Stimulated activated CD4-positive, alpha-beta T cell treated with anti-CD3 and anti-CD28 coated beads, Interleukin-2, amount 100 ng/mL, for 24 hours (primary cell): ENCODE measurements at places on chromosomes 2 and 18.

GRCh38 chr2:36173760-36174404 is 181.7 kb upstream of the CRIM1 start:
- DNase-seq, result no peak

GRCh38 chr2:9714630-9715214 is 83.9 kb upstream of the YWHAQ start:
- no peak for DNase-seq

GRCh38 chr2:204321910-204322751 is 223.1 kb upstream of the PARD3B start:
- no peak for DNase-seq

GRCh38 chr2:3078684-3079083 is 298.9 kb downstream of the EIPR1 start:
- no peak for DNase-seq

DNA sequence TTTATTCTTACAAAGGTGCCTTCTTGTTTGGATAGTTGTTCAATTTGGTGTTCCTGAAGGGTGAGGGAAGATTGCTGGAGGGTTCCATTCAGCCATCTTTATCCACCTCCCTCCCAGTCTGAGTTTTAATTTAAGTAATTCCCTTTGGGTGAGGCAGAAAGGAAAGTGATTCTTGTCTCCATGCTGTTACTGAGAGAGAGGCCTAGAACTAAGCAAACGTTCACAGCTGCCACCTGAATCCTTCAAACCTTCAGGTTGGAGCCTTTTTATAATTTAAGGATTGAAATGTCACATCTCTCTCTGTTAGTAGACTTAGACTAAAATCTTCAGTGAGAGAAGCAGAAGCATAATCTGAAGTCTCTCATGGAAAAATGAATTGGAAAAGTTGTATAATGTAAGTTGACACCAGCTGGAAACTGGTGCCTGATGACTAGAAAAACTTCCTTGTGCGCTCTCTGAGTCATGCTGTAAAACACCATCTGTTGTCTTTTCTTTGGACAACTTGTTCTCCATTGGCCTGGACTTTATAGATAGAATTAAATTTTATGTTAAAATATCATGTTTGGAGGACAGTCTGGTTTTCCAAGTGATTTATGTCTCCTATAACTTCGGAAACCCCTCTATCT is 14.6 kb downstream of the STRADB start:
- DNase-seq, result no peak

- DNase-seq, result no peak
Observed at GRCh38 chr2:49857371-49858112, 703.2 kb upstream of the FSHR start.

DNA sequence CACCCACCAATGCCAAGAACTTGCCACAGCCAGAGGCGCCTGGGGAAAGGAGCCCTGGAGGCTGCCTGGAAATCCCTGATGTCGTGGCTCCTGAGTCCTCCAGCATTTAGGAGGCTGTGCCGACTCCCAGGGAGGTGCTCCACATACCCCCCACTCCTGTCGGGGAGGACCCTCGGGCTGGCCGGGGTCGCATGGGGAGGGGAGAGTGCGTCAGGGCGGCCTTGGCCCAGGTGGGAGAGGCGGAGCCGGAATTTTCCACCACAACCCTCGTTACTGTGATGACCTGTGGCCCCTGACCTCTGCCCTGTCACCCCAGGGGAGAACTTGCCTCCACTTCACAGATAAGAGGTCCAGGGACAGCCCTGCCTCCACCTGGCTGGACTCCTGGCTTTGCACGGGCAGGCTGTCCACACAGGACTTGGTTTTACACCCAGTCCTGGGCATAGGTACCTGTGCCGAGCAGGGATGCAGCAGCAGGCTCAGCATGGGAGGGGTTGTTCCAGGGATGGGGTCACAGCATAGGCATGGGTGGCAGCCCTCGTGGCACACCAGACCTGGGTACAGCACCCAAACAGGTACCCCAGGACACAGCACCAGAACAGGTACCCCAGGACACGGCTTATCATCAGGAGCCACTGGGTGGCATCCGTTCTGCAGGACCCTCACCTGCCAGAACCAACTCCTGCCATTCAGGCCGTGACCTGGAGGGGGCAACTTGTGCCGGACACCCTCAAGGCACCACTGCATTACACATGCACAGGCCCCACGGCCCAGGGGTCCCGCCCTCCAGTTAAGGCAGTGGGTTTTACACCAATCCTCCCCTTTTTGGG is 12.3 kb upstream of the AGXT start:
- DNase-seq, result no peak

DNA sequence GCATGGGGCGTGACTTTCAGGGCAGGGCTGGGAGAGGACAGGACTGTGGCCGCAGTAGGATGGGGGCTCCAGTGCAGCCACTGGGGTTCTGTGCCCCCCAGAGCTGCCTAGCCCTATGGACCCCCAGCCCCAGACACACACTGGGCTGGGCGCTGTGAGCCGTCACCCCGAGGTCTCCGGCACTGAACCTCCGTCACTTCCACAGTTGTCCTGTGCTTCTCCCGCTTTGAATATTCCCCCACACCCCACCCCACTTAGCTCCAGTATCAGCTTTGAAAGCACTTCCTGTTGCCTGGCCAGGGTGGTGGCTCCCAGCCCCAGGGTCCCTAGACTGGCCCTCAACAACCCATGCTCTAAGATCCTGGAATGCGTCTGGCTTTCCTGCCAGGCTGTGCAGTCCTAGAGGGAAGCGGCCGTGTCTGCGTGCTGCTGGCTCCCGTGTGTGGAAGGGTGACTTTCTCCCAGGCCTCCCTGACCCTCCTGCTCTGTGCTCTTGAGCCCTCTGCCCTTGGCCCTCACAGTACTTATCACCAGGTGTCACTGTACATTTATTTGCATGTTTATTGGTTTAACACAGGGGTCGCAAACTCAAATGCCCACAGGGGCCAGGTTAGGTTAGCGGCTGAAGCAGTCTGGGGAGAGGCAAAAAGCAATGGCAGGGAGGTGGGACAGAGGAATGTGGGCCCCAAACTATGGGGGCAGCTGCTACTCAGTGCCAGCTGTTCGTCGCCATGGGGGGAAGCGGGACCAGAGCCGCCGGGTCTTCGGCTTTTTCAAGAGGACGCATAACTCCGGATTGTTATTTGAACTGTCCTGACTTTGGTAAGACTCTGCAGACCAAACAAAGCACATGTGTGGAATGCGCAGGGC is 9.9 kb downstream of the OBSL1 start:
- DNase-seq, result no peak

DNA sequence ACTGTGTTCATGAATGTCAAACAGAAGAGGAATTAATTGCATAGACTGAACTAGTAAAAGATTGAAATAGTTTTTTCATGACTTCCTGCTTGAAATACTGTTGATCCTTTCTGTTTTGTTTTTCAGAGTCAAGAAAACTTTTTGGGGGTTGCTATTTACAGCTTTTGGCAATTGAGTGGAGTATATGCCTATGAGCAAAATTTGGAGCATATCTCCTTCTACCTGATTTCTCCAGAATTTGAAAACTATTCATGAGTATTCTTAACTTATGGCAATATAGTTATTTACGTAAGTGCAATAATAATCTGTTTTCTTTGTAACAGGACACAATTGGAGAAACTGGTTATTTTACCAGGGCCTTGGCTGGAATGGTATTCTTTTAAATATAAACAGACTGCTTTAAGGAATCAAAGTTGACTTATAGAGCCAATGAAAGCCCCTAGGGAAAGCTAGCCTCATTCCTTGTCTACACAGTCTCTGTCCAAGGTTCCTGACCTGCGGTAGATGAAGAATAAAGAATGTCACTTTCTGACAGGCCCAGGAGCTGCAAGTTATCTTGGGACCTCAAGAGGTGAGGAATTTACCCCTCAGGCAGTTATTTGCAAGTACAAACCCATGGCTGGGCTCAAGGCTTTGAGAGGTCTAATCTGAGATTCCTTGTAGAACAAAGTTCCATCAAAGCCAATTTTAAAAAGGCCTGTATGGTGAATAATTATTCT is 193.5 kb upstream of the NDUFV2 start:
- no peak for DNase-seq

DNA sequence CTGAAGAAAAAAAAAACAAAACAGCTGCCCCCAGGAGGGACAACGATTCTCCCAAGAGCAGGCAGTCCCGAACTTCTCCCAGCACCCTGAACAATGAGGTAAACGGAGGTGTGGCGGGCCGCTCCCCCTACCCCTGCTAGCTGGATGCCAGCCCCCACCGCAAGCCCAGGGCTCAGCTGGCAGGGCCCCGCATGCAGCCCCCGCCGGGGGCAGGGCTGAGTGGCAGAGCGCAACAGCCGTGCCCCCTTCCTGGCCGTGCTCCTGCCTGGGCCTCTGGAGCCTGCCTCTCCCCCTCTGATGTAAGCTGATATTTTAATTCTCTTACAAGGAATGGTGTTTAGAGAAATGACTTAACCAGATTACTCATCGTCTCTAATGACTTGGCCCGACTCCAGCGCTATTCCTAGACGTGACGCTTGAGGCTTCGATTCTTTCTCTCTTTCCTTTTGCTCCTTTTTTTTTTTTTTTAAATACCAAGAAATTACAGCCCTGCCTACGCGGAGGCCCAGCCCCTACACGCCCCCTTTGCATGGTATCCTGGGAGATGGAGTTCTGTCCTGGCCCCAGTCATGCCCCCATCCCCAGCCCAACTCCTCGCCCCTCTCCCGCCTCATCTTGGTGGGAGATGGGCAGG is 4.6 kb upstream of the ARID5A start:
- peak; percentile 89 for DNase-seq

DNA sequence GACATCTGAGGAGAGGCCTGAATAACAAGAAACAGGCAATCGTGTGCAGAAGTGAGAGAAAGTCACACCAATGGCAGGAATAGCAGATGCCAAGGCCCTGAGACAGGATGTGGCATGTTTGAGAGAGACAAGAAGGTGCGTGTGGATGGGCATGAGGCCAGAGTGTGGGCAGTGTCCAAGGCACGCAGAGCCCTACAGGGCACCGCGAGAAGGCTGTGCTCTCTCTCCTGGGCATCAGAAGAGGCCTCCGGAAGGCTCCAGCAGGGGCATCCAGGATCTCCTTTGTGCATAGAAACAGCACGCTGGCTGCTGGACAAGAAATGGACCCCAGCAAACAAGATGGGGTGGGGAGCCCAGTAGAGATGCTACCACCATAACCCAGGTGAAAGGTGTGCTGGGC is 239.0 kb upstream of the RAB6C start:
- no peak for DNase-seq

GRCh38 chr2:169768262-169768995 is 30.2 kb upstream of the SSB start:
- DNase-seq, result peak; percentile 39

DNA sequence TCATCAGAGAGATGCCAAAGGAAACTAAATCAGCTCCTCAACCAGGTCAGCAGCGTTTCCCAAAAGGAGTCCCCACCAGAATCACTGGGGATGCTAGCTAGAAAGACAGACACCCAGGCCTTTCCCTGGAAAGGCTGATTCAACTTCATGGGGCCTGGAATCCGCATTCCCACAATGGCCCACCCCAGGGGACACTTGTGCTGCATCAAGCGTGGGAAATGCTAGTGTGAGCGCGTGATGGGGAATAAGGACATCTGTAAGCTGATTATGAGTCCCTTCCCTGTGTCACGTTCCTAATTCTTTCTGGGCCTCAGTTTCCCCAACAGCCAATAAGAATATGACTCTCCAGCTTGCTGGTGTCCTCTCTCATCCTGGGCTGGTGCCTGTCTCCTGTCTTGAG is 2.2 kb upstream of the WNT10A start:
- no peak for DNase-seq

GRCh38 chr2:23596316-23596885 is 211.4 kb downstream of the KLHL29 start:
- no peak for DNase-seq

- no peak for DNase-seq
Observed at GRCh38 chr2:31148514-31148913, 10.3 kb upstream of the GALNT14 start.

DNA sequence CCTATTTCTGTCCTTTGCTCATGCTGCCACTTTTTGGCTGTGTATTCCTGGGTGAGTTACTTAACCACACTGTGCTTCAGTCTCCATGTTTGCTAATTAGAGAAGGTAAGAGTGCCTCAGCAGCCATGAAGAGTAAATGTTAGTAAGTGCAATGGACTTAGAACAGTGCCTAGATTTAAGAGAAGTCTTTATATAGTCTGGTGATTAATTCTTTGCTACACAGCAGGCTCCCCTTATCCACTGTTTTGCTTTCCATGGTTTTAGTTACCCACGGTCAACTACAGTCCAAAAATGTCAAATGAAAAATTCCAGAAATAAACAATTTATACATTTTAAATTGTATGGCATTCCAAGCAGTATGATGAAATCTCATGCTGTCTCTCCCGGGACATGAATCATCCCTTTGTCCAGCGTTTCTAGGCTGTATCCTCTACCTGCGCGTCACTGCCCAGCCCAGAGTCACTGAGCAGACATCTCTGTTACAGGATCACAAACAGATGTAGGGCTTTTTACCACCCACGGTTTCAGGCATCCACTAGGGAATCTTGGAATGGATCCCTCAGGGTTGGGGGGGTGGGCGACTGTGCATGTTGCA is 91.0 kb downstream of the CTIF start:
- no peak for DNase-seq

DNA sequence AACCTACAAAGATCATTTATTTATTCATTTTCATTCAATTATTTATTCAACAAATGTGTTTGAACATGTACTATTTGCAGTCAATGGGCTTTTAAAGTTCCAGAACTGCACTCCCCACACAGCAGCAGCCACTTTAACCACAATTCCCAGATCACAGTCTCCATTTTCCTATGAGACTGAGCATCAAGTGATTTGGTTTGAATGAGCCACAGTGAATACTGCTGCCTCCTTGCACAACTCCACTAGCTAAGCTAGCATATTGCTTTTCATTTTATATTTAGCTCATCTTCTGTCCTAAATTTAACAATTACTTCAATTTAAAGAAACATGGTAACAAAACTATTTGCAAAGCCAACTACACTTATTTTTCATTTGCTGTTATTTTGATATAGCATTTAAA is 353.4 kb upstream of the VRK2 start:
- DNase-seq, result no peak

- DNase-seq, result no peak
Observed at GRCh38 chr2:236677368-236677767, 107.7 kb downstream of the ACKR3 start.

- no peak for DNase-seq
Observed at GRCh38 chr2:99386011-99386410, 48.8 kb downstream of the EIF5B start.

DNA sequence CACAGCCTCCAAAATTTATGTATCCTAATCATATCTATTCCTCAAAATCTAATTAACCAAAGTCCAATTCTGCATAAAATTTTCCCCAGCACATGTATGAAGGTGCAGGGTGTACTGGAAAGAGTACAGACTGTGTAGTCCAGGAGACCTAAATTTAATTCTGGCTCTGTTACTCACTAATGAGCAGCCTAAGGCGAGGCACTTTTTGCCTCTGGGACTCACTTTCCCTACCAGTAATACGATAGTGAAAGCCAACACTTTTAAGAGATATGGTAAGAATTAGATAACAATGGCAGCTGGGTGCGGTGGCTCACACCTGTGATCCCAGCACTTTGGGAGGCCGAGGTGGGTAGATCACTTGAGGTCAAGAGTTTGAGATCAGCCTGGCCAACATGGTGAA is 177.7 kb downstream of the PIEZO2 start:
- no peak for DNase-seq
